ENCODE measurements at places on chromosomes 6 and 20.

DNA sequence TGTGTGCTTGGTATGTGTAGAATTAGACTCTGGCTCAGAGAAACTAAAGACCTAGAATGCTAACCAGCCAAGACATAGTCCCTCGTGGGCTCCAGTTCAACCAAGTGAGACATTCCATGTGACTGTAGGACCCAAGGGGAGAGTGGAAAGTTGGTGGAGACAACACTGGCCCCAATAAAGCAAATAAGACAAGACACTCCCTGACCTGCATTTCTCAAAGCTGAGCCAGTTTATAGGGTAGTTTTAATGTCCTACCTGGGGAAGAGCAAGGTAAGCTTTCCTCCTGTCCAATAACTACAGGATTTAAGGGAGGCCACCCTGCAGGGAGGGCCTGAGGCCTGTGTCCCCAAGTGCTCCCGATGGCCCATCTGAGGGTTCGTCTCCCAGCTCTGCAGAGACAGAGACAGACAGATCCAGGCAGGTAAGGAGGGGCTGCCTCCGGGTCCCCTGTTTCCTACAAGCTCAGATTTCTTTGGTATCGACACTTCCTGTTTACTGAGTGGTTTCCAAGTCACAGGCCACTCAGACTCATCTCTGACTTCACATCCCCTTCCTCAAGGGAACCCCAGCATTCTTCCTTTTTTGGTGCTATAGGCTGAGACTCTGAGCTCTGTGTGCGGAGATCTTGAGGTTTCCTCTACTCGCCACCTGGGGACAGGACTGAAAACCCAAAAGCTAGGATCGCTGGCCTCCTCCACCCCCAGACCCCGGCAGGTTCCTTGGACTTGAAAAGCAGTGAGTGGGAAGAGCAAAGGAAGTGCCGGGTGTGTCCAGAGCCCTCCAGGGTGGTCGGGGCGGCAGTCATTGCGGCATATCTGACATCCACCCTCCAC lies 92.4 kb downstream of the PRND start:
- no peak for DNase-seq

DNA sequence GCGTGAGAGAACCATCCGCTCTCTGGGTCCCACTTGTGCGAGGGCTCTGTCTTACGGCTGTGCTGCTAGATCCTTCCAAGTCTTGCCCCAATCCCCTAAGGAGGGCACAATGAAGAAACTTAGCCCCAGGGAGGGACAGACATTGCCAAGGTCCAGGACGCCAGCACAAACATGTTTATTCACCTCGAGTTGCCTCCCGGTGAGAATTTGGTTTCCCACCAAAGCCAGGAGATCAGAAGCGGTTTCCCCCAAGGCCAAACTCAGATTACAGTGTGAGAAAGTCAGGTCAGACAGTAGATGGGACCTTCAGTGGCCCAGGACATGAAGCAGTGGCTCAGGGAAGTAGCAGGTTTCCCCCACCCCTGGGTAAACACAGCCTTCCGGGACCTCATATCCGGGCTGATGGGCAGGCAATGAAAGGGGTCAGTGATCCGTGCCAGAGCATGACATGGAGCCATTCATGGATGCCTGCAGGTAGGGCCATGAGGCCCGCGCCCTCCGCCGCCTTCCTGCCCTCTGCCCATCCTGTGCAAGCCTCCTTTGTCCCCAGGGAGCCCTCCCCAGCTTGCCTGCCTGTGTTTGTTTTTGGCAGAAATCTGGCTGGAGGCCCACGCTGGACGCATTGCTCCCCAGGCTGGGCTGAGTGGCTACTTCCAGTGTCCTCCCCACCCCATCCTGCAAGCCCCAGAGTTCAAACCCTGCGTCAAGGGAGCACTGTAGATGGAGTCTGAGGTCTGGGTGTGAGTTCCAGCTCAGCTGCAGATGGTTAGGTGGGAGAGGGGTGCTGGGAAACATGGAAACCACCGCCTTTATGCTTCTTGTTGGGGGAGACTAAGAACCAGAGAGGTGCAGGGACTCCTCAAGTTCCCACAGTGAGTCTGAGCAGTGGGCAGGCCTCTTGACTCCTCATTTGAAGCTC lies 2.0 kb downstream of the BPIFB2 start:
- no peak for DNase-seq

DNA sequence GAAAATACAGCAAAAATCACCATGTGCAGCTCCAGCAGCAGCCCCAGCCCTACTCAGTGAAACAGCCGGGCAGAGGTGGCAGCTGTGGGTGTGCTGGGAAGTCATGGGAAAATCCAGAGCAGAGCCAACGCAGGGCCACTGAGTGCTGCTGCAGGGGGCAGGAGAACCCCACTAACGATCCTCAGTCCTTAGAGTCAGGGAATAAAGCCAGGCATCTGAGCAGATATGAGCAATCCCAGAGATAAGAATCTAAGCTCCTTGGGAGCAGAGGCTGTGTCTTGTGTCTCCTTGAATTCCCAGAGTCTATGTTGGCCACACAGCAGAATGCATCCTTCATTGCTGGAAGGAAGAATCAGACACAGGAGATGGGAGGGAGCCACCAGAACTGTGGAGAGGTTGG lies 493.1 kb upstream of the MAP3K7 start:
- DNase-seq, result no peak

GRCh38 chr6:5214570-5215052 lies 46.1 kb downstream of the LYRM4 start:
- no peak for DNase-seq

GRCh38 chr20:34895465-34895864 lies 19.1 kb downstream of the ACSS2 start:
- no peak for DNase-seq

DNA sequence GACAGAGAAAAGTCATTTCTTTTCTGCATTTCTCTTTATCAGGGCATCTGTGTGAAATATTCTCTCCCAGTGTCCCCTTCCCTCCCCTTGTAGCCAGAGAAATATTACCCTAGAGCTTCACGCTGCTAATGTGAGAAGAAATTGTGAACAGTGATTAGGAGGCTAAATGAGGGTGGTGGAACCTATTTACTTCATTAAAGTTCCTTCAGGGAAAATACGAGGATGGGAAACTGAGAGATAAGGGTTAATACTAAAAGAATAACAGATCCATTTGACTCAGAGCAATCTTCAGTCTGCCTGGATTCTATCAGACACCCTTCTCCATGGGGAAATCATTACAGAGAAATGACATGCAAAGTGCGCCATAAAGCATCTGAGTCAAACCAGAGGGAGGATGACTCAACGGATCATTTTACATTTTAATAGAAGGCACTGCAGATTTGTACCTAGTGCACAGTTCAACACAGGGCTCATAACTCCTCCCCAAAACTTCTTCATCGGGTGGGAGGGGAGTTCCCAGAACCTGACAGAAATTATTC lies 131.3 kb downstream of the GJA10 start:
- DNase-seq, result no peak

GRCh38 chr6:13923527-13924145 lies 1.1 kb upstream of the RNF182 start:
- no peak for DNase-seq

DNA sequence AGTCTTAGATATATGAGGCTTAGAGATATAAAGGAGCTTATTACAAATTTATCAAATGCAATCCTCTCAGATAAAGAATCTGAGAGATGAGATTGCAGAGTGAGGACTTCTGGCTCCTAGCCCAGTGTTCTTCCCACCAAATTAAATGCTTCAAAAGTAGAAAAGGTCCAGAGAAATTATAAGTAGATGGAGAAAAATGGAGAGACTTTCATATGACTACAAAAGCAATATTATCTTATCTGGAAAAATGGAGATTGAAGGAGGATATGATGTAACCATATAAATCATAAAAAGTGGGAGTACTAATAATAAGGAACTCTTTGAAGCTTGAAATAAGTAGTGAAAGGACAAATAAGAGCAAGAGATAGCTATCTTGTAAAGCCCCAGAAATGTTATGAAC lies 2.8 kb downstream of the KCTD20 start:
- no peak for DNase-seq

- DNase-seq, result no peak
Measured at GRCh38 chr6:164377348-164377918, 932.0 kb downstream of the C6orf118 start.

DNA sequence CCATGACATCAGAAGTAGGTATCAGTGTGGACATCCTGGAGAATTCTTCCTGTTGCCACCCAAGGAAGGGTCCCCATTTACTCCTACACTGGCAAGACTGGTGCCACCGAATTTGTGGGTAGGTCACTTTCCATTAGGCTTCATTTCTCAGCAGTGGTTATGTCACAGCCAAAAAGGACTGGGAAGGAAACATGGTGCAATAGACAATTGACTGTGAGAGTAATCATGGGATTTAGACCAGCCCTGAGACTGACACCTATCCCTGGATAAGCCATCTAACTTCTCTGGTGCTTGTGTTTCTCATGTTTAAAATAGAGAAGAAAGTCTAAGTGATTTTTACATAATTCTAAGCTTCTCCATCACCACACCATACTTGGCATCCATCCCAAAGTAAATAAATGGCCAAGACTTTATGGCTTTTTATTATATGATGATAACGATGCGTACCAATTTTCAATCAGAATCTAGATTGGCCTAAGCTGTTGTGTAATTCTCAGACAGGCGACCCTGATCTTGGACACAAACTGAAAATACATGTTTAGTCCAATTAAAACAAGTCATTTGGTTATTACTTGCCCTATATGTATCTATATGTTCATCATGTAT lies 10.2 kb downstream of the SMPDL3A start:
- DNase-seq, result no peak

DNA sequence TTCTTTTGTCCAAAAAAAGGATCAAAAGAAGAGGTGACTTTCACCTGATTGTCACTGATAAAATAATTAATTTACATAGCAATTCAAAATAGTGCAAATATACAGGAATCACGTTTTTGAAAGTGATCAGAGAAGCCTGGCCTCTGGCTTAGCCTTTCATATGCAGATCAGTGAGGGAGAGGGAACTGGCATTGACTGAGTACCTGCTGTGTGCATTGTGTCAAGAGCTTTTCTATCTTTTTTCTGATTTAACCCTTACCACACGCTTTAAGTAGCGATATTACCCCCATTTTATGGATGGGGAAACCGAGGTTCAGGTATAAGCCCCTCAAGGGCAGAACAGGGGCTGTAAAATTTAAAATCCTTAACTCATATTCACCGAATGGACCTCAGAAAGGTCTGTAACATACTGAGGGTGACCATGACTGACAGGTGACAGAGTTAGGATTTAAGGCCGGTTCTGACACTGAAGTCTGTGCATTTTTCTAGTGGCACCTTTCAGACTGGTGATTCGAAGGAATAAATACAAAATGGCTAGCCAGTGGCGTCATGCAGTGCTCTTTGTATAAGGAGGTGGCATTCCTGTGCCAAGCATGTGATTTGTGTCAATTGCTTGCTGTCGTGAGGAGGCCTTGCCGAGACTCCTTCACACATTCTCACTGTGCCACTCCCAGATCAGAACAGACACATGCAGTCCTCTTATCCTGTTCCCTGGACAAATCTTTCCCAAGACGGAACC lies 310.2 kb downstream of the TSHZ2 start:
- no peak for DNase-seq

DNA sequence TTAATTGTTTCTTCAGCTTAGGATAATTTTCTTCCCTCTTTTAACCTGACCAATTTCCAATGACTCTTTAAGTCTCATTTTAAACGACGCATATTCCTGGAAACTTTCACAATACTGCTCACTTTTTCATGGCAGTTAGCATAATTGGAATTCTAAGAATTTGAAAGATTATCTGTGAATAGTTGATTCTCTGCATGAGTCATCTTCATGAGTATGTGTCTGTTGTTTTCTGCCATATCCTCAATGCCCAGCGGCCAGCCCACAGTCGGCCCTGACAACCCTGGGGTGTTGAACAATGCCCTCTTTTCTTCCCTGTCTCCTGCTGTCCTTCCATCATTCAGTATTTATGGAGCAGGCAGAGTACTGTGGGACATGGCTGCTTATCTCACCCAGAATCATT lies 554.2 kb downstream of the CDH26 start:
- no peak for DNase-seq

GRCh38 chr6:14542670-14543366 lies 425.2 kb downstream of the CD83 start:
- peak; percentile 27 for DNase-seq

DNA sequence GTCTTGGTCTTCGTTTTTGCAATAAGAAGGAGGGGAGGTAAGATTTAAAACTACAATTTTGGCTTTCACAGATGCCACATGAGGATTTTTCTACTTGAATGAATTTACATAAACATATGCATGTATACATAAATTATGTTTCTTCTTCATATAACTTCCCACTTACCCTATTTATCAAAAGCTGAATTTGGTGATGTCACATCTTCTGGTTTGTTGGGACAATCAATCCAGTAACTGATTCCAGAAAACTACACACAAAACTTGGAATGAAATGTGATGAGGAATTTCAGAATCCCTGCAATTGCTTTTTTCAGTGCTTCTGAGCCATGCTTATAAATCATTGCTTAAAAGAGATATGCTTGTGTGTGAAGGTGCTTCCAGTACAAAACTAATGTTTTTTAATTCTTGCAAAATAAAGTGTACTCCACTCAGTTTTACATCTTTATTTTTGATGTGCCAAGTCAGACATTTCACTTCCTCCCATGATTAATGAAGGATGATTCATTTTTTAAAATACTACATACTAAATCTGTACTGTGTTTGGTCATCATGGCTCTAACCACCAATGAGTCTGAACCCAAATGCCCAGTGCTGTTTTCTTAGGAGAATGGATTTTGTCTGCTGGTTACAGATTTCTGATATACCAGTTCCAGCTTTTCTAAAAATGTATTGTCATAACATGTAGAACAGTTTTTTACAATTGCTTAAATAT lies 32.1 kb upstream of the RIN2 start:
- DNase-seq, result no peak

GRCh38 chr6:111750753-111751673 lies 122.2 kb downstream of the FYN start:
- DNase-seq, result no peak

DNA sequence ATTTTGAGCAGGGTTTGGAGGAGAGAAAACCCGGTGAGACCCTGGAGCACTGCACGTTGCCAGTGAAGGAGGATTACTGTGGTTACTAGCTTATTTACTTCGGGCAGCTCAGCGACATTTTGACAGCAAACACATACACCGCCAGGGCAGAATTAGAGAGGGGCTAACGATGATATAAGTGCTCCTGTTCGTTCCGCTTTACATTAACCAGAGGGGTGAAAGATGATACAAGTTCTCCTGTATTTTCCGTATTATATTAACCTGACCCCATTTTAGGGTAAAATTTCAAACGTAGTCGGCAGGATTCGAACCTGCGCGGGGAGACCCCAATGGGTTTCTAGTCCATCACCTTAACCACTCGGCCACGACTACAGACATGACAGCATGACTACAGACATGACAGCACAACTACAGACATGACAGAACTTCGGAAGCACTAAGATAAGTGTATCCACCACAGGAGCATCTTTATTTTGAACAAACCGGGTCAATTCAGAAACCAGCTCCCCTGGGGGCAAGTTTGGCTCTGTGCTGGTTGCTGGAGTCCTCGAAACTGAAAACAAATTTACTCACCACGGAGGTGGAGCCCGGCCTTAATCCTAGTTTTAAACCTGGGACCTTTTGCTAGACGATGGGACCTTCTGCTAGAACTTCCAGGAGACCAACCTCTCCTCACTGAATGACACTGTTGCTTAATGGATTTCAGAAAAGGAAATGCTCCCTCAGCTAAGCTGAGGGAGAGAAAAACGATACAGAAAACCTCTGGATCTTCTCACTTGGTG lies 80.4 kb upstream of the ZNF184 start:
- DNase-seq, result no peak

All from stimulated activated CD8-positive, alpha-beta memory T cell treated with anti-CD3 and anti-CD28 coated beads, Interleukin-4, amount 100 ng/mL, for 4 hours (primary cell).